ENCODE measurements at places on chromosomes 5 and 9.

DNA sequence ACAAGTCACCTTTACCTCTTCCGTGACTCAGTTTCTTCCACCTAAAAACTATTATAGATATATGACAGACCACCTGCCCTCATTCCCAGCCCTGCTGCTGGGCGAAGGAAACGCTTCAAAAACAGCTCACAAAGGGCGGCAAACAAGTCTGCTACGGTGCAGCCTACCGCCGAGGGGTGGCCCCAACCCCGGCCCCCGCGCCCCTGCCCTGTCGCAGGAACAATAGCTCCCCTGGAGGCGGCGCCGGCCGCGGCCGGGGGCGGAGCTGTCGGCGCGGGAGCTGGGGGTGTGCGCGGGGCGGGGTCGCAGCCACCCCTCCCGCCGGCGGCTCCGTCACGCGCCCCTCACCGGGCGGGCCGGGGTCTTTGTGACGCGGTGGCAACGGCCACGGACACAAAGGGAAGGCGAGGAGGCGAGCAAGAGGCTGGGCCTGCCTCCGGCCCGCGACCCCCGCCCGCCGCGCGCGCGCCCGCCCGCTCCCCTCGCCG lies at the start of gene TMEFF1:
Gene TMEFF1, plus strand, starts transcription at position 362 of the 488 bp plus-strand sequence. CDS start 396 bp downstream, outside the sequence.
- peak; percentile 70 for DNase-seq
- peak within 1 kb of the TSS; percentile 93 for H3K27ac ChIP-seq
- peaks cover 39% of the 10 kb centered on the region for H3K4me1 ChIP-seq

GRCh38 chr5:126793097-126793496 lies 16.2 kb downstream of the LMNB1 start:
- H3K36me3 ChIP-seq, result peaks cover 14% of the 10 kb centered on the region
- no peak overlapping the region for H3K27ac ChIP-seq
- DNase-seq, result no peak
- H3K27me3 ChIP-seq, result no peaks in the 10 kb centered on the region

- H3K4me3 ChIP-seq, result no peak overlapping the region
- no peak overlapping the region for H3K27ac ChIP-seq
- DNase-seq, result no peak
- peaks cover 8% of the 10 kb centered on the region for H3K36me3 ChIP-seq
- peaks cover 4% of the 10 kb centered on the region for H3K4me1 ChIP-seq
These were observed 756.7 kb upstream of the RGMB start for GRCh38 chr5:98016771-98017170.

- peaks cover 24% of the 10 kb centered on the region for H3K4me1 ChIP-seq
- H3K27ac ChIP-seq, result no peak overlapping the region
- H3K36me3 ChIP-seq, result no peaks in the 10 kb centered on the region
- peaks cover 100% of the 10 kb centered on the region for H3K27me3 ChIP-seq
These were observed 11.8 kb downstream of the LMX1B start for GRCh38 chr9:126625329-126626126.

DNA sequence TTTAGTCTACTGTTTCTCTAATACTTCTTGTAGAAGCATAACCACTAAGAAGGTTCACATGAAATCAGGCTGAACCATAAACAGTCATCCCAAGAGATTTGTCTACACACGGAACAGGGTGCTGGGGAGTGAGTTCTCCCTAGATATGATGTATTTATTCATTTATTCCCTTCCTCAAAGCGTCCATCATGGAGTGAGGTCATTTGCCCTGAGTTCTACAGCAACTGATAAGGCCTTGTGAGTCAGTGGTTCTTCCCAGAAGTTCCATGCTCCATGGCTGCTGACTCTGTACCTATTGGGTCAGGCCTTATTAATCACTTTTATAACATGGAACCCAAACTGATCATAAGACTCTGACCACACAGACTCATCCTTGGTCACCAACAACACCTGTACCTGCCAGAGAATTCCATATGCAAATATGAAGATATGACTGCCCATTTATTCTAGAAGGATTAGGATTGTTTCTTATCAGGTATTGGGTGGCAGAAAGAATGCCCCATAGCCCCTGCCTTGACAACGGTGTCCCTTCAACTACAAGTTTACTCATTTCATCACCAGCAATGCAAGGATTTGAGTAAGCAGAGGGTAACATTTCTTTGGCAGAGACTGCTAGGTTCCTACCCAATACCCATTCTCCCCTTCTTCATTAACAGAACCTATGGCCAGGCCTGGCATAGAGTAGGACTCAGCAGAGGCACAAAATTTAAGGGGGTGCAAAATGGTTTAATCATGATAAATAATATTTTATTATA lies 118.1 kb downstream of the LHFPL2 start:
- H3K36me3 ChIP-seq, result no peaks in the 10 kb centered on the region
- H3K4me3 ChIP-seq, result no peak overlapping the region
- H3K4me1 ChIP-seq, result peaks cover 29% of the 10 kb centered on the region
- H3K27me3 ChIP-seq, result no peaks in the 10 kb centered on the region

GRCh38 chr9:116506685-116507084 lies 180.4 kb upstream of the TRIM32 start:
- H3K27me3 ChIP-seq, result peaks cover 10% of the 10 kb centered on the region
- no peak overlapping the region for H3K4me3 ChIP-seq
- peaks cover 4% of the 10 kb centered on the region for H3K36me3 ChIP-seq

GRCh38 chr5:150419630-150420270 lies 7.0 kb upstream of the CD74 start:
- no peaks in the 10 kb centered on the region for H3K27me3 ChIP-seq
- peaks cover 14% of the 10 kb centered on the region for H3K4me1 ChIP-seq
- DNase-seq, result no peak
- no peaks in the 10 kb centered on the region for H3K36me3 ChIP-seq

- H3K36me3 ChIP-seq, result no peaks in the 10 kb centered on the region
- no peaks in the 10 kb centered on the region for H3K27me3 ChIP-seq
- peaks cover 12% of the 10 kb centered on the region for H3K4me1 ChIP-seq
- peak overlapping the region; percentile 4 for H3K27ac ChIP-seq
- H3K4me3 ChIP-seq, result no peak overlapping the region
- no peak for DNase-seq
These were observed 10.8 kb downstream of the FBXO38 start for GRCh38 chr5:148394587-148395019.

GRCh38 chr9:137311171-137311985 lies 9.3 kb upstream of the NRARP start:
- peaks cover 17% of the 10 kb centered on the region for H3K4me1 ChIP-seq
- no peak for DNase-seq
- H3K27me3 ChIP-seq, result no peaks in the 10 kb centered on the region
- H3K27ac ChIP-seq, result no peak overlapping the region
- H3K36me3 ChIP-seq, result no peaks in the 10 kb centered on the region

GRCh38 chr9:114178756-114179450 lies 23.6 kb downstream of the COL27A1 start:
- no peak overlapping the region for H3K4me3 ChIP-seq
- no peak for DNase-seq
- H3K36me3 ChIP-seq, result no peaks in the 10 kb centered on the region

DNA sequence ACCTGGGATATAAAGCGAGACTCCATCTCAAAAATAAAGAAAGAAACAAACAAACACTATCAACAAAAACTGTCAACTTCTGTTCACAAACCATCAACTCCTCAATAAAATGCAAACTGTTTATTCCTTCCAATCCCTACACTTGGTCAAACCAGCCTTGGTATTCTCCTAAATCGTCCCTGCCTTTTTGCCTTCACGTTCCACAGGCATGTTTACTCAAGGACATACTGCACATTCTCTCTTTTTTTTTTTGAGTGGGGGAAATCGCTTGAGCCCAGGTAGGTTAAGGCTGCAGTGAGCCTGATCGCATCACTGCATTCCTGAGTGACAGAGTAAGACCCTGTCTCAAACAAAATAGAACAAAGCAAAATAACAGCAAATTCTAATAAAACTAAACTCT lies 13.0 kb downstream of the UBAP2 start:
- H3K36me3 ChIP-seq, result peaks cover 22% of the 10 kb centered on the region
- no peak overlapping the region for H3K4me3 ChIP-seq
- no peaks in the 10 kb centered on the region for H3K27me3 ChIP-seq
- no peak overlapping the region for H3K27ac ChIP-seq

GRCh38 chr5:127838661-127839060 lies 135.5 kb downstream of the CCDC192 start:
- no peak overlapping the region for H3K4me3 ChIP-seq
- H3K4me1 ChIP-seq, result peaks cover 30% of the 10 kb centered on the region
- no peaks in the 10 kb centered on the region for H3K27me3 ChIP-seq
- no peak overlapping the region for H3K27ac ChIP-seq
- DNase-seq, result no peak

- no peak overlapping the region for H3K27ac ChIP-seq
- no peak for DNase-seq
- no peaks in the 10 kb centered on the region for H3K4me1 ChIP-seq
- no peak overlapping the region for H3K4me3 ChIP-seq
These were observed 10.9 kb downstream of the DNLZ start for GRCh38 chr9:136352682-136353081.

- no peaks in the 10 kb centered on the region for H3K36me3 ChIP-seq
- H3K27ac ChIP-seq, result no peak overlapping the region
- no peak for DNase-seq
- peaks cover 11% of the 10 kb centered on the region for H3K4me1 ChIP-seq
These were observed 213.1 kb downstream of the PSAT1 start for GRCh38 chr9:78510035-78510434.

DNA sequence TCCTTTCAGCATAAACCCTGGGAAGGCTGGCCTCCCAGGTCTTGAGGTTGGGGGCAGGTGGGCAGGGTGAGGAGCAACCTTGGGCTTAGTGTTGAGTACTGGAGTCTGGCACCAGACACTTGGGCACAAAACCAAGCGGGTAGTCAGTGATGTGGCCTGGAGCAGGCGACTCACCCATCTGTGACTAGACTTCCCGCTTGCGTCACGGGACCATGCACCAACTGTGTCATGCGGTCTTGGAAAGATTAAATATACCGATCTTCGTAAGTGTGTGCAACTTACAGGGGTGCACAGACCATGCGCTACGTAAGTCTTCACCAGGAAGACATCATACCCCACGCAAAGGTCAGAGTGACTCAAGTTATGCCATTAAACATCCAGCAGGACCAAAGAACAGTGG lies 304.4 kb upstream of the IRX4 start:
- DNase-seq, result no peak
- no peak overlapping the region for H3K27ac ChIP-seq
- H3K4me3 ChIP-seq, result no peak overlapping the region
- no peaks in the 10 kb centered on the region for H3K36me3 ChIP-seq

DNA sequence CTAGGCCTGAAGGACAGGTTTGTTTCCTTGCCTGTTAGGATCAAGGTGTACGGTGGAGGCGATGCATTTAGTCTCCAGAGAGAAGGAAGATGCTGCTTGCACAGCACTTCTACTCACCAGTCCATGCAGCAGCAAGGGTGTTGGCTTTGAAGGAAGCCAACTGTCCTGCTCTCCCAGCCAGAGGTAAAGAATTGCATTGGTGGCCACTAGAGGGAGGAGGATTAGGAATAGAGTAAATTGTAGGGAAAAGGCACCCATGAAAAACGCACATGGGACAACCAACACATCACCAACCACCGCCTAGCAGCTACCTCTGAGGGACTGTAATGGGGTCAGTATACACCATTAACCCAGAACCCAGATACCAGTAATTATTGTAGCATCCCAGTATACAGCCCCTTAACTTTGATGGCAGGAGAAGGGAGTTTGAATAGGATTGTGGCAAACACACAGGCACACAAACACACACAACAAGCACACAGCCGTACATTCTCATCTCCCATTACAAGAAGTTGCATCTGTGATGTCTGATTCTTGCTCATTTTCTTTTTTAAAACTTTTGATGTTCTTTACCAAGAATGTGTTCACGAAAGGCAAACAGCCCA lies 267.7 kb downstream of the ADAMTS6 start:
- H3K4me3 ChIP-seq, result no peak overlapping the region
- no peaks in the 10 kb centered on the region for H3K27me3 ChIP-seq
- H3K36me3 ChIP-seq, result peaks cover 21% of the 10 kb centered on the region
- H3K27ac ChIP-seq, result no peak overlapping the region
- DNase-seq, result peak; percentile 2

DNA sequence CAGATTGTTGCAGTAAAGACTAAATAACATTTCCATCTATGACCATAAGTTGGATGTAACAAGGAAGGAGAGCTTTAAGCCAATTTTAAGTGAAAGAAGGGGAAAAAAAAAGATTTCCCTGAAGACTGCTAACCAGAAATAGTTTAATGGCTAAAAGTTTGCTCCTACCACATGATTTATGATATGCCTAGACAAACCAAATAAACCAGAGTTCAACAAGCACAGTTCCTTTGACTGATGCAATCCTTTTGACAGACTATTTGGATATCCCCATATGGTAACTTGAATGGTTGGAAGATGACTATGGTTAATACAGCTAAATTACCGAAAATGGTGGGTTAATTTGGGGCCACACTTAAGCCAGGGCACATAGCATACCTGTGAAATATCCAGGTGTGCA lies 338.5 kb downstream of the CETN3 start:
- H3K27ac ChIP-seq, result no peak overlapping the region
- H3K4me3 ChIP-seq, result no peak overlapping the region
- DNase-seq, result no peak
- H3K4me1 ChIP-seq, result no peaks in the 10 kb centered on the region
- peaks cover 2% of the 10 kb centered on the region for H3K36me3 ChIP-seq
- no peaks in the 10 kb centered on the region for H3K27me3 ChIP-seq

DNA sequence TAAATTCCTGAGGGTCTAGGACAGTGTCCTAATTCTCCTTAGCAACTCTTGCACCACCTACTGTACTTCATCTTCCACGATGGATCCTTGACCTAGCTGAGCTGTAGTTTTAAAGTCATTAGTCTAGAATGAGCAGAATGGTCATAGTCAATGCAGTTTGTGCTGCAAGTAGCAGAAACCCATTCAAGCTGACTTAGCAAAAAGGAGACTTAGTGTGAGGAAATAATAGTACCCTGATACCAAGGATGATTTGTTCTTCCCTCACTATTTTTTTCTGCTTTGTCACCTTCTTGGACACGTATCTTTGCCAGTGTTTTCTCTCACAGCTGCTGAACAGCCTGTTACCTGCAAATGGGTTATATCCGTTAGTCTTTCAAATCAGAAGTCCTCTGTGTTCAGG lies 5.3 kb downstream of the MFAP3 start:
- no peak overlapping the region for H3K4me3 ChIP-seq
- DNase-seq, result no peak
- H3K4me1 ChIP-seq, result peaks cover 10% of the 10 kb centered on the region
- no peak overlapping the region for H3K27ac ChIP-seq
- H3K36me3 ChIP-seq, result no peaks in the 10 kb centered on the region

DNA sequence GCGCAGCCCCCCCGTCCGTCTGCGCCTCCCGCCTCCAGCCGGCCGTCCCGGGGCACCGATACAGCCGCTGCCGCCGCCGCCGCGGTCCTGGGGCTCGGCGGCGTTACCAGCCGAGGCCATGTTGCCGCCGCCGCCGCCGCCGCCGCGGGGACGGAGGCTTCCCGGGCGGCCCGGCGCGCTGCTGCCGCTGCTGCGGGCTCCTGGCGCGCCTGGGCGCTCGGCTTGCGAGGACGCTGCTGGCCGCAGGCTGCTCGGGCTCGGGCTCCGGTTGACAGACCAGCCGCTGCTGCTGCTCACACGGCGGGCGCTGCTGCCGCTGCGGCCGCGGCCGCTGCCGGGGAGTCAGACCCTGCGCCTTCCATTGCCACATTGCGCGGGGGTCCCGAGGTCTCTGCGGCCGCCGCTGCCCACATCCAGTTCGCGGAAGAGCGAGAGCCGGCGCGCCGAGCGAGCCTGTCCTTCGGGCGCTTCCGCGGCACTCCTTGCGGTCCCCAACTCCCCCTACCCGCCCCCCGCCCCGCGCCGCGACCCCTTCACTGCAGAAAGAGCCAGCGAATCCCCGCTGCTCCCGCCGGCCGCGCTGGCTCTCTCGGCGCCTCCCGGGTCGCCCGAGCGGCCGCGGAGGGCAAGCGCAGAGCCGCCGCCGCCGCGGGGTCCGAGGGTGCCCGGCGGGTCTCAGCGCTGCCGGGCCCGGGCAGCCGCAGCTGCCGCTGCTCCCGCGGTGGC lies 8.4 kb downstream of the PTCH1 start:
- peaks cover 50% of the 10 kb centered on the region for H3K4me1 ChIP-seq
- H3K27me3 ChIP-seq, result peaks cover 25% of the 10 kb centered on the region
- H3K4me3 ChIP-seq, result peak overlapping the region; percentile 97
- H3K36me3 ChIP-seq, result peaks cover 4% of the 10 kb centered on the region
- no peak overlapping the region for H3K27ac ChIP-seq
- no peak for DNase-seq

Measured in neural crest cell (in vitro differentiated cells).